Calu3 (cell line): ENCODE measurements at places on chromosomes 1 and 21.

GRCh38 chr1:214492401-214493075, 58.9 kb downstream of the PTPN14 start:
- DNase-seq: no peak

DNA sequence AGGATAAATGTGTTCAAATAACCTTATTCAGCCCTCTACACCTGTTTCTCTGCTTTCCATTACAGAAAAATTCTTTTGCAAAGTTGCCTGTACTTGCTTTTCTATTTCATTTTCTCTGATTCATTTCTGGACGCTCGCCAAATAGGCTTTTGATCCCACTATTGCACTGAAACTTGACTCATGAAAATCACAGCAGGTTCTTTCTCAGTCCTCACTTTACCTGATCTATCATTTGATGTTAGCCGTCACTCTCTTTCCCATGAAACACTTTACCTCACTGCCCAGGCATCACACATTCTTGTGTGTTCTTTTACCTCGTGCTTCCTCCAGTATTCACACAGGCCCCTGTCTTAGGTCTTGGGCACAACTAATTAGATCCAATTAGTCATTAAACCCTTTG, 26.2 kb downstream of the HSPA13 start:
- no peak for DNase-seq

DNA sequence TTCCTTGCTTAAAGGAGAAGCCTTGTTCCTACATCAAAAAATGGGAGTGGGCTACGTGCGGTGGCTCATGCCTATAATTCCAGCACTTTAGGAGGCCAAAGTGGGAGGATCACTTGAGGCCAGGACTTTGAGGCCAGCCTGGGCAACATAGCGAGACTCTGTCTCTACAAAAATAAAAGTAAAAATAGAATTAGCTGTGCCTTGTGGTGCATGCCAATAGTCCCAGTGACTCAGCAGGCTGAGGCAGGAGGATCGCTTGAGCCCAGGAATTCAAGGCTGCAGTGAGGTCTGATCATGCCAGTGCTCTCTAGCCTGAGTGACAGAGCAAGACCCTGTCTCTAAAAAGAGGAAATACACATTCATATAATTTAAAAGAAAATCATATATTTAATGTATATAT, 127.1 kb downstream of the C1orf21 start:
- peak; percentile 37 for DNase-seq

GRCh38 chr1:229279242-229279641, 8.3 kb downstream of the RAB4A start:
- DNase-seq: no peak

DNA sequence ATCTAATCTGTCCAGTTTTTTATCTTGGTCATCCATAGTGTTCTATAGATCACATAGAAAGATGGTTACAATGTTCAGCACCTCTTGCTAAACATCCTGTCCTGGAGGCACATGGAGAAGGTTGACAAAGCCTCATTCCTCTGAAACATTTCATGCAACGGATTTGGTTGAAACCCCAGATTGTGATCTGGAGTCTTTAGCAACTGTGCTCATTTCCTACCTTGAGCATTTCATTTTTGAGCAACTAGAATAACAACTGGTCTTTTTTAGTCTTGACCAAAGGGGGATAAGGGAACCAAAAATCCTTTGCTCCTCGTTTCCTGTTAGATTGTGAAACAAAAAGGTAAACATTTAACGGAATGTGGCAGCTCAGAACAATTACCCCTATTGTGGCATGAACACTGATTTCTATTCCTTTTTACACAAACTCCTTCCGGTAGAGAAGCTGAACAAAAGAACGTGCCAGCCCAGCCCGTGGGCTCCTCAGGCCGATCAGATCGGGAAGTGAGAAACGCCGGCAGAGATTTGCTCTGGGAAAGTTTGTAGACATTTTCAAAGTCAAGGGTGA, 94.7 kb upstream of the ERRFI1 start:
- DNase-seq: peak; percentile 69

GRCh38 chr1:231094421-231094820, 54.4 kb upstream of the FAM89A start:
- DNase-seq: no peak

DNA sequence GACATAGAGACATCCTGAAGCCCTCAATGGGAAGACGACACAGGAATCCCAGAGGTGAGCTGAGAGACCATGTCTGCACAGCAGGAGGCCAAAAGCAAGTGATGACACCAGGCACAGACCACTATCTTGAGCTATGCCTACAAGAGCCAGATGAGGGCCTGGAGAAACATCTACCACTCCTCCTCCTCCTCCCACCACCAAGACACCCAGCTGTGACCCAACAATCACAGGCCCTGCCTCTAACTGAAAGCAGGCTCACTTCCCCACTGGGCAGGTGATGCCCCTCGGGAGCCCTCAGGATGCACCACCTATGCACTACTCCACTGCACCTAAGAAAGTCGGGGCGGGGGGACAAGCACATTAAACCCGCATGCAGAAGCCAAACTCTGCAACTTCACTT, 16.5 kb downstream of the TADA1 start:
- DNase-seq: no peak

DNA sequence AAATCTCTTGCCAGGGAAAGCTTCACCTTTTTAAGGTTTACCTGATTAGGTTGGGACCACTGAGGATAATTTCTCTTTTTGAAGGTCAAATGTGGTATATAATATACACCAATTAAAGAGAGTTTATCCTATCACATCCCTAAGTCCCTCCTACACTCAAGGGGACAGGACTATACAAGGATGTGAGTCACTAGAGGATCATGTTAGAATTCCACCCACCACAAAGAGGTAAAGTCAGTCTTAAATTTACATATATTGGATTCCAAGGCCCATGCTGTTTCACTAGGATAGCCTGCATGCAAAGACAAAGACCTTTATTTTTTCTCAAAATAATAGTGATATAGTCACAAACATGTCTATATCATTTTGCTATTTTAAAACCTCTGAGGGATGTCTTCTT, 164.4 kb downstream of the GIPC2 start:
- DNase-seq: no peak
